ENCODE measurements at places on chromosomes 12 and 14. TPM values are rescaled to one million over a fixed set of nuclear protein-coding genes. Genes with fewer than 3 reads are reported as not detected.
A peak's percentile ranks its signal among the peaks of the same experiment; 100 is the strongest.

DNA sequence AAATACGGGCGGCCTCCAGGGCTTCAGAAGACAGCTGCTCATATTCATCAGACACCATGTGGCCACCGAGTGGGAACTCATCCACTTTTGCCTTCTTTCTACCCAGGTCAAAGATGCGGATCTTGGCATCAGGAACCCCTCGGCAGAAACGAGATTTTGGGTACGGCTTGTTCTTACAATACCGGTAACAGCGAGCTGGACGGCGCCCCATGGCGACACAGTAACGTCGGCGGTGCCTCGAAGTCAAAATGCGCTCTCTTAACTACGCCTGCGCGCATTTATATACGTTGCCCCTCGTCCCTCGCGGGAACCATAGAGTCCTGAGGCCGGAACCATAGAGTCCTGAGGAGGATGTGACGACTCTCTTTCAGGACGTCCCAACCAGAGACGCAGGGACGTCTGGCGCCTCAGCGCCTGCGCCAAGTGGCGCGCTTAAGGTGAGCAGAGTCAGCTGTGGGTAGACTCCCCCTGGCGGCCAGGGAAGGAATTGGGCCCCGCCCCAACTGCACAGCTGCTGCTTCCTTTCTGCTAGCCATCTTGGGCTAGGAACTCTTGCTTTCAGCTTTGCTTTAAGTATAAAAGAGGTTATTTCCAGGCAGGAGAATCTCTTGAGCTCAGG, at the start of gene RPL10L:
Gene RPL10L, minus strand, starts transcription at position 256 of the 619 bp plus-strand sequence. Its CDS starts 45 bp downstream, at position 211.
- H3K4me3 ChIP-seq: peak within 1 kb of the TSS; percentile 44
- H3K27ac ChIP-seq: no peak within 1 kb of the TSS
- no peaks in the 10 kb centered on the region for H3K4me1 ChIP-seq
- no peaks in the 10 kb centered on the region for H3K36me3 ChIP-seq
- H3K27me3 ChIP-seq: no peaks in the 10 kb centered on the region

DNA sequence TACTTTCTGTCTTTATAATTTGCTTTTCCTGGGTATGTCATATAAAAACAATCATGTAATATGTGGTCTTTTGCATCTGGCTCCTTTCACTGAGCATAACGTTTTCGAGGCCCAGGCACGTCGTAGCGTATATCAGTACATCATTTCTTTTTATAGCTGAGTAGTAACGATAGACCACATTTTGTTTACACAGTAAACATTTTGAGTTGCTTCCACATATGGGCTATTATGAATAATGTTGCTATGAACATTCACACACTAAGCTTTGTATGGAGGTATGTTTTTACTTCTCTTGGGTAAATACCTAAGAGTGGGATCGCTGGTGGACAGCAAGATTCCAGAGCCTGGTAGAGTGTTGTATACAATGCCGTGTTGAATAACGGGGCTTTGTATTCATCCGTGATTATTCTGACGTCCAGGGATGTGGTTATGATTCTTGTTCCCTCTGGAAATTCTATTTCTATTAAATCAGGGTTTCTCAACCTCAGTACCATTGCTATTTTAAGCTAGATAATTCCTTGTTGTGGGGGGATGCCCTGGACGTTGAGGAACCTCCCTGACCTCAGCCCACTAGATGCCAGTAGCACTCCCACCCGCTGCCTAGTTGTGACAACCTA, 38.9 kb upstream of the CIT start:
- H3K4me3 ChIP-seq: no peak overlapping the region
- no peaks in the 10 kb centered on the region for H3K27me3 ChIP-seq
- H3K27ac ChIP-seq: no peak overlapping the region

DNA sequence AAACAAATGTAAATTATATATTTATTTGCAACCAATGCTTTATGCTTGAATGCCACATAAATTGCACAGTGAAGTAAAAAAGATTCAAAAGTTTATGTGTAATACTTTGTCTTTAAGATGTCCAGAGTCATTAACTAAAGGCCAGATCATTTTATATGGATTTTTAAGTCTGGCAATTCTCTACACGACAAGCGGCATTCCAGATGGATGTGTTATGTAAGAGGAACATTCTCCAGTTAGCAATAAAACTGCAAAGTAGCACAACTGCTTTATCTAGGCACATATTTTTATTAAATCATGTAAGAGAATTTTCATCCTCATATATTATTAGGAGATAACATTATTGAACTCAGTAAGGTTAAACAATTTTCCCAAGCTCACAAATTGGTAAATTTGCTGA, 1717.7 kb upstream of the SEL1L start:
- H3K4me3 ChIP-seq: no peak overlapping the region
- no peaks in the 10 kb centered on the region for H3K27me3 ChIP-seq
- H3K36me3 ChIP-seq: no peaks in the 10 kb centered on the region
- no peaks in the 10 kb centered on the region for H3K4me1 ChIP-seq
- H3K27ac ChIP-seq: no peak overlapping the region

The YEATS4 gene
- 48.4 TPM for total RNA-seq

The TAS2R50 gene
- total RNA-seq: 2.8 TPM

The LMNTD1 gene
- total RNA-seq: 10.8 TPM

- H3K4me3 ChIP-seq: no peak overlapping the region
- no peak for DNase-seq
- H3K36me3 ChIP-seq: no peaks in the 10 kb centered on the region
- no peaks in the 10 kb centered on the region for H3K27me3 ChIP-seq
Measured at GRCh38 chr14:58701156-58701555, 63.4 kb downstream of the DACT1 start.

The TRIM9 gene
- total RNA-seq: 8.5 TPM

The FAM181A gene
- total RNA-seq: 18.0 TPM

The PZP gene
- 4.6 TPM for total RNA-seq

- H3K36me3 ChIP-seq: no peaks in the 10 kb centered on the region
- no peaks in the 10 kb centered on the region for H3K27me3 ChIP-seq
- DNase-seq: peak; percentile 56
- H3K4me3 ChIP-seq: no peak overlapping the region
Measured at GRCh38 chr12:97404543-97404942, 58.1 kb upstream of the RMST start.

The CSAD gene
- 93.7 TPM for total RNA-seq

DNA sequence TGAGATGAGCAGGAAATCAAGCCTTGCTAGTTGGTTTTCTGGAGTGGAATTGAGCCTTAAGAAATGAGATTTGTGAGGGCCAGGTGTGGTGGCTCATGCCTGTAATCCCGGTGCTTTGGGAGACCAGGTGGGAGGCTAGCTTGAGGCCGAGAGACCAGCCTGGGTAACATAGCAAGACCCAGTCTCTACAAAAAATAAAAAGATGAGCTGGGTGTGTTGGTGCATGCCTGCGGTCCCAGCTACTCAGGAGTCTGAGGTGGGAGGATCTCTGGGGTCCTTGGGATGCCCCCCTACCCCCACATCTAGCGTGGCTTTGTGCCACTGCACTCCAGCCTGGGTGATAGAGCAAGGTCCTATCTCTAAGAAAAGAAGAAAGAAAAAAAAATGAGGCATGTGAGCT, 104.2 kb upstream of the RTL1 start:
- no peak overlapping the region for H3K4me3 ChIP-seq
- H3K27me3 ChIP-seq: no peaks in the 10 kb centered on the region
- no peaks in the 10 kb centered on the region for H3K4me1 ChIP-seq
- DNase-seq: no peak

DNA sequence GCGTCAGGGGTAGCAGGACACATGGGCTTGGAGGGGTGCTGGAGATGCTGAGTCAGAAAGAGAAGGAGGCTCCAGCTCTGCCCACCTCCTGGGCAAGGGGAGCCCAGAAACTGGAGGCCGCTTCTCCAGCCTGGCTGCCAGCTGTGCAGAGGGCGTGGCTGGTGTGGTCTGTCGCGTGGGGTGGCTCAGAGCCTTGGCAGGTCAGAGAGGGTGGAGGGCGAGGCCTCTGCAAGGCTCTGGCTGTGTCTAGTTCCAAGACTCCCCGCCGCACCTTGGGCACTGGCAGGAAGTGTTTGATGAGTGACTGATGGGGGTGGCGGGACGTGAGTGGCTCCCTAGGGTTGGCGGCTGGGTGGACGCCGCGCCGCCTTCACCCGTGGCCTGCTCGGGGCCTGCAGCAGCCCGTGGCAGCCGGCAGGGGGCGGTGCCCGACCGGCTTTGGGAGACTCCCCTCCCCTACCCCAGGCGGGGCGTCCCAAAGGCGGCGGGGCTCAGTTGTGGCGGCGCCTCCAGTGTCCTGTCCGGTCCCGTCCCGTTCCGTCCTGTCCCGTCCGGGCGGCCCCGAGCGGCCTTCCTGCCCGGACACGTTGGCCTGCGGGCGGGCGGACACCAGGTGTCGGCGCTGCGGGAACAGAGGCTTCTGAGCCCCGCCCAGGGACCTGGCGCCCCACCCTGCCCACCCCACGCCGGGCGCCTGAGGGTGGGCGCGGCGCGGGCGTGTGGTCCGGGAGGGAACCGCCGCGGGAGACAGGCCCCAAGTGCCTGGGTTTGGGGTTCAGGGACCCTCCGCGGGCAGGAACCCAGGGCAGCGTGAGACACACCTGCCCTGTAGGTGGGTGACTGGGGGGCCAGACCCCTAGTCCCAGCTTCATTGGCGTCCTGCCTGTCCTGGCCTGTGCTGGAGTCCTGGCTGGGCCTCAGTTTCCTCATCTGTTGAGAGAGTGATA, 39.7 kb downstream of the KRT80 start:
- H3K4me1 ChIP-seq: peaks cover 31% of the 10 kb centered on the region
- peak overlapping the region; percentile 52 for H3K27ac ChIP-seq
- H3K4me3 ChIP-seq: peak overlapping the region; percentile 40
- peak; percentile 70 for DNase-seq
- no peaks in the 10 kb centered on the region for H3K36me3 ChIP-seq

- H3K36me3 ChIP-seq: no peaks in the 10 kb centered on the region
- no peaks in the 10 kb centered on the region for H3K4me1 ChIP-seq
- H3K27ac ChIP-seq: no peak overlapping the region
- no peak for DNase-seq
- H3K27me3 ChIP-seq: no peaks in the 10 kb centered on the region
Measured at GRCh38 chr12:13890943-13891342, 90.5 kb downstream of the GRIN2B start.

The CLEC4D gene
- total RNA-seq: 0.31 TPM

Measured in testis (tissue), 5 donors.